DMS79 (cell line): ENCODE measurements at places on chromosomes 12 and 14.

DNA sequence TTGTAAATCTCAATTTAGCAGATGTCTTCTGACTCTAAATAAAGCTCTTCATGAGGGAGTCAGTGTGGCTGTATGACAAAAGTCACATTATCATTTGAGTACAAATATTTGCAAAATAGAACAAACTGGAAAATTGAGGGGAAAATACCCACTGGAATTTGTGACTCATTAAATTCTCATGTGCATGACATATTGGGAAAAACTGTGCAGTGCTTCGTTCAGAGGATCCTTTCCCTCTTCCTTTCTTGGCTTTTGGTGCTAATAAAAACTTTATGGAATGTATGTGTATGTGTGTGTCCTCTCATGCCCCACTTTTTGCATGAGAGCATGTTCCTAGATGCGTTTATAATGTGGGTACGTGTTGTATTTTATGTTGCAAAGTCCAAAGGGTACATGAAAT lies 267.8 kb downstream of the KTN1 start:
- DNase-seq, result no peak

GRCh38 chr12:52636189-52636588 lies 15.8 kb downstream of the KRT2 start:
- no peak for DNase-seq

- DNase-seq, result no peak
Observed at GRCh38 chr12:11829764-11830194, 180.3 kb downstream of the ETV6 start.

- DNase-seq, result no peak
Observed at GRCh38 chr12:132946246-132946820, 9.8 kb downstream of the ZNF605 start.

DNA sequence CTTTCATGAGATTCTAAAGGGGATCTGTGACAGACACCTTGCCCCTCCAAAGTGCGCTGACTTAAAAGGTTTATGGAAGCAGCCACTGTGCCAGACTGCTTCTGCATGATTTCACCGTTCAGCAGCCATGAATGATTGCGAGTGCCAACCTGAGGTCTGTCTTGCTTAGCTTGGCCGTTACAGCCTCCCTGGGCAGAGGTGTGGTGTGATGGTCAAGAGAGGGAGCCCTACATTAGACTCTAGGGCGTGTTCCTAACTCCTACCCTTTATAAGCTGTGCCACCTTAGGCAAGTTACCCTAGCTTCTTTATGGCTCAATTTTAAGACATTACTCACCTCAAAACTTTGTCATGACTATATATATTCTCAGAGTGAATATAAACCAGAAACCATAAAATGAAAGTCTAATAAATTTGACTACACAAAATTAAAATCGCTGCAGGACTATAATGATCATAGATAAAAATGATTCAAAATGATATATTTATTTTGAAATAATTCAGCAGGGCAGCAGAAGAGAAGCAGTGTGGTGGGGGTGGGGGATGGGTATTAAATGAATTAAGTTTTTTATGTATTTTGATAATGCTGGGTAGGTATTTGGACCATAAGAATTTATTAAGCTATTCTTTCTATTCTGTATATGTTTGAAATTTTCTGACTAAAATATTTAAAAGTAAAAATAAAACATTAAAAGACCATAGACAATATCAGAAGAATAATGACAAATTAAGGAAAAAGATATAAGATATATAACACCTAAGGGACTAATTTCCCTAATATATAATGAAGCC lies 47.7 kb upstream of the MBIP start:
- peak; percentile 26 for DNase-seq

DNA sequence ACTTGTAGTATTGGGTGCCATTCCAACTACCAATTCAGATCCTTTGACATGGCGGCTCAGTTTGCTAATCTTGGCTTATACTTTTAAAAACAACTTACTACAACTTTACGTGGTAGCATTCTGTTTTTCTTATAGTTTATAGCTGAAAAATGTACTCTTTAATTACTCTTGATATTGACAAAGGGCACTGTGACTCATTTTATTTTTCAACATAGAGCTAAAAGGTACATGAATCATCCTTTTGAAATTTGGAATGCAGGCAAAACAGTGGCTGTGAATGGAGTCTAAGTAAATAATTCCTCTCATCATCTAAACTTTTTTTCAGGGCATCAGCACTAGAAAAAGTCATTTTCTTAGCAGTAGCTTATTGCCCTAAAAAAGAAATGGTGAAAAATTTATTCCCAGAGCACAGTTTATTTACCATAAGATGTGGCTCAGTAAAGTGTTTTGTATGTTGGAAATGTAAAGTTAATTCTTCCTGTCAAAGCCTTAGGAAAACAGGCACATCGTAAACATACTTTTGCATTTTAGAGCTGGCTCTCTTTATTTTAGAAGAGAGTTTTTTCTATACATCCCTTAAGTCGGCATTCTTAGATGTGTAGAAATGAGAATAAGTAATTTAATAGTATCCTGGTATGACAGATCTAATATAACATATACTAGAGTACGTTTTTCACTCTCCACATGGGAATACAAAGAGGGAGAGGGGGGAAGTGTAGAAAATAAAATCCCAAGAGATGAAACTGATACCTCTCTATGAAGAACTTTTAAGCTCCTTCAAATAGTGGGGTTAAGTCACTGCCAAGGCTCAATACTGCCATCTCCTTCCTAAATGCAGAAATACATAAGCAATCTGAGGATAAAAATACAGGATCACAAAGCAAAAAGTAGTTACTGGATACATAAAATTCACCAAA lies 55.2 kb downstream of the SLC25A21 start:
- DNase-seq, result peak; percentile 13

DNA sequence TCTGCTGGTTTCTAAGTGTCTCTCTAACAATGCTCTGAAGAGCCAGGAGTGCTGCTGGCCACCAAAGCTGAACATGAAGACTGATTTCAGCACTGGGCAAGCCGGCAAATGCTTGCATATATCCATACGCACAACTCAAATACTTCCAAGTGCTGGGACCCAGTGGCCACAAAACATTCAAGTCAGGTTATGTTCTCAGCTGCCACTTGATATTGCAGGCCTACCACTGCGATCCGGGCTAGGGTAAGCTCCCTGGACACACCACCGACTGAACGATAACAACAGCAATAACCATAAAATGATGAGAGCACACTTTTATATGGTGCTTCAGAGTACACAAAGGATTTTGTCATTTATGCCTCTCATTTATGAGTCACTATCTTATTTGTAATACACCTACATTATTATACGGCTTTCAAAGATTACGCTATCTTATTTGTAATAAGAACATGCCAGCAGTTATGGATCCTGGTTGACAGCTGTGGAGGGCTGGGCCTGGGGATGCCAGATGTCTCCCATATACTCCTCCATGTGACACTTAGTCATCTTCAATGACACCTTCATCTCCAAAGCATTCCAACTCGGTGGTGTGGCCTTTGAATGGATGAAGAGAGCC lies 35.5 kb downstream of the CRACR2A start:
- DNase-seq, result no peak

DNA sequence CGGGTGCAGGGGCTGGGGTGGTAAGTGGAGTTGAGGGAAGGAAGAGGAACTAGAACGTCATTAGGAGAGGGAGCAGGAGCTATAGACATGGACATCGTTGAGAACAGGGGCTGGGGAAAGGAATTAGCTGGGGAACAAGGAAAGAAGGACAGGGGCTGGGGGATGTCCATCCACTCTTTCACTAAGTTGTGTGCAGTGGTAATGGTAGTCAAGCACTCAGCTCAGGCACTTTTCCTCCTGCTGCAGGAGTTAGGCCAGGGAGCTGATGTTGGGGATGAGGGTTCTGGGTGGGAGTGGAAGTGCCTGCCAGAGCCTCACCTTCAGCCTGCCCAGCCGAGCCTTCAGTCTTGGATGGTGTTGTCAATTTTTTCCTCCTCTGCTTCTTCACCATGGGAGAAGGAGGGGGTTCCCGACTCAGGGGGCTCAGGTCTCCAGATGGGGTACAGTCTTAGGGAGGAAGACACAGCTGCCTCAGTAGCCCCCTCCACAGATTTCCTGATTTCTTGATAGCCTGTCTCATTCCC lies 9.2 kb downstream of the AGAP2 start:
- no peak for DNase-seq

GRCh38 chr12:95733141-95733825 lies 57.3 kb downstream of the NTN4 start:
- DNase-seq, result no peak

- DNase-seq, result no peak
Observed at GRCh38 chr12:75437564-75437963, 43.0 kb upstream of the GLIPR1 start.
